ENCODE measurements at places on chromosomes 2 and 18.

GRCh38 chr2:10228611-10229365 lies 73.9 kb upstream of the HPCAL1 start:
- DNase-seq, result no peak

GRCh38 chr18:75213611-75214331 lies 3.2 kb downstream of the TSHZ1 start:
- DNase-seq, result no peak

DNA sequence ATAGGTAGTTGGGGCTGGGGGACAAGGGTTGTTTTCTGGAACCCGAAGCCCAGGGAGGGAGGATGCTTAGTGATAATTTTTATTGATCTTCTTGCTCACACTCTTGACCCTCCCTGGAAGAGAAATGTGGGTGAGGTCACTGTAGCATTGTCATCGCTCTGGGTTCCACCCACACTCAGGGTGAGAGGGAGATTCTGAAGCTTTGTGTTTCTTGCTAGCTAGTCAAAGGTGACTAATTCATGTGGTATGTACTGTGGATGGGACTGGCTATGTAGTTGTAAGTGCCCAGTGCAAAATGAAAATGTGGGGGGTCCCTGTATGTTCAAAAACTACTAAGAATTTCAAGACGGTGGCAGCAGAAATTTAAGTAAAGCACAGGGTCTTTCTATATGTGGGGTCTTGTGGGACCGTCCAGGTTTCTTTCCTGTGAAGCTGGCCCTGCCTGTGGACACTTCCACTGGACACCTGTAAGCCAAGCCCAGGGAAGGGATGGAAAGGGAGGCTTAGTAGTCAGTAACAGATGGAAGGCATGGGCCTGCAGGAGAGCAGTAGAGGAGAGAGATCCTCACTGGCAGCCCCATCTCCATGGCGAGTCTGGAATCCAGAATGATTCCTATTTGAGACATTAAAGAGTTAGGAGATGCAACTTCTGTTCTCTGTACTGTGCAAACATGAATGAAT lies 35.0 kb downstream of the TSN start:
- no peak for DNase-seq

GRCh38 chr2:10940596-10940995 lies 28.9 kb downstream of the KCNF1 start:
- no peak for DNase-seq

GRCh38 chr2:207229161-207229560 lies 63.4 kb upstream of the KLF7 start:
- no peak for DNase-seq

DNA sequence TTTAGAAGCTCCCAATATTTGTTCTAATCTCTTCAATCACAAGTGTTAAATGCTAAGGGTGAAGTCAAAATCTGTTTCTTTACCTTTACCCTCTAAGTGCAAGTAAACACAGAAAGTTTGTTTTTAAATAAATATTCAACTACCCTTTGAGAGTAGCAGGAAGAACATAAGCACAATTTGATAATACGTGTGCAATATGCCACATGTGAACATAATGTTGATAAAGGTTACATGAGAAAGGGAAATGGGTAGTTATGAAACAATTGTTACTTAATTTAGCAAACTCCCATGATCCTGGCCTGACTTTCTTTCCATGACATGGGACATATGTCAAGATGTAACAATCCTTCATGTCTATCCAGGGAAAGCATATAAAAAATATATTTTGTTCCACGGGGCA lies 7.1 kb downstream of the SPRED2 start:
- no peak for DNase-seq

All from activated T-cell treated with anti-CD3 and anti-CD28 coated beads for 48 hours (primary cell).